Stomach (tissue), 19 donors: ENCODE measurements at places on chromosomes 16 and 17. TPM values are rescaled to one million over a fixed set of nuclear protein-coding genes. Genes with fewer than 3 reads are reported as not detected.

DNA sequence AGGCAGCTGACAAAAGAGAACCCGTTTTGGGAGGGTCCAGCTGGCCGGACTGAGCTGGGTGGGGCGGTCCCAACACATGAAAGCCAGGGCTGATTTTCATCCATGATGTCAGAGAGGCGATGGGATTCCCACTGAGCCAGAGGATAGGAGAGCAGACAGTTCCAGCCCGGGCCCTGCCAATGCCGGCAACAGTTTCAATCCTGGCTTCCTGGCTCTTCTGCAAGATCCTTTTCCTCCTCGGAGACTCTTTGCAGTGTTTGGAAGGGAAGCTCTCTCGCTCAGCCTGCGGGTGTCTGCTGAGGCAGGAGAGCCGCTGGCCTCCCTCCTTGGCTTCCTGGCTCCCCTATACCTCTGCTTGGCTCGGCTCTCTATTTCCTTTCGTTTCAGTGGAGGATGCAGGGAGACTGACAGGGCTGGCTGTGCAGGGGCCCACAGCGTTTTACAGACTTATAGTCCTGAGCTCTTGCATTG lies 145.5 kb upstream of the SOX9 start:
- peak; percentile 77 for DNase-seq

- DNase-seq = no peak
Measured at GRCh38 chr16:5851393-5851982, 753.9 kb upstream of the EEF2KMT start.

MIS12 gene
- 17.4 TPM for total RNA-seq

- peak; percentile 94 for DNase-seq
Measured at GRCh38 chr16:2467528-2468232, 3.4 kb upstream of the NTN3 start.

CCL7 gene
- total RNA-seq = not detected

DNA sequence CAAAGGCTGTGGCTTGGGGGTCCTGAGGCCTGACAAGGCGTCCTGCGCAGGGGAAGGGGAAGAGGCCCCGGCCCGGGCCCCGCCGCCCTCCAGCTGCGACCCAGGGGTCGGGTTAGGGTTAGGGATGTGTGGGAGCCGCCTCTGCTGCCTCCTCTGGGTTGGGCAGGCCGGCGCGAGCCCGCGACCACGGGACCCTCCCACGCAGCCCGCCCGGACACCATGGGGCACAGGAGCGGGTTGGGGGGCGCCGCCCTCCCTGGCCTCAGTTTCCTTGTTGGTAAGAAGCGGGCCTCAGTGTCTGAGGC lies 386 bp downstream of the CIAO3 start:
- no peak for DNase-seq
